ENCODE measurements at places on chromosomes 2 and 18.

DNA sequence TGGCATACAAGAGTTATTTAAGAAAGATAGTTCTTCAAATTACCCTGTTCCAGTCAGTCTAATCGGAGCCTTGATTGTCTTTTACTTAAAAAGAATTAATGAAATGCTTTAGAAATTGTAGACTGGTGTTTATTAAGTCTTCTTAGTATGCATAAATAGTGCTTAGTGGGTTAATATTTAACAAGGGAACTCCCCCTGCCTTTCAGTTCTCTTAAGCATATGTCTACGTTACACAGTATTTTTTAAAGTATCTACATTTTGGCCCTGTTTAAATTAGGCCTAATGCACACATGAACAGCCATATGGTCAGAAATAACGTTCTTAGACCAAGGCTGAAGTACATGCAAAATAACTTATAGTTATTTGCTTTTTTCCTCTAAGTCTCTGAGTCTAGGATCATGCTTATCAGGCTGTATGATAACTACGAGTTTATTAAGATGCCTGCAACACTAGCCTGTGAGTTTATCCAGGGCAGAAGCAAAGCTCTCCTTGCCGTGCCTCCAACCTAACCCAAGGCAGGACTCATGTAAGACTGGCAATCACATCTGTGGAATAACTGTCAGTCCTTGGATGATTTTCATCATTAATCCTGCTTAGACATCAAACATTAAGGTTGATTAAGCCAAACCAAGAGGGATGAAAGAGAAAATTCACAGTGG lies 6.7 kb downstream of the BCL2 start:
- DNase-seq: no peak

DNA sequence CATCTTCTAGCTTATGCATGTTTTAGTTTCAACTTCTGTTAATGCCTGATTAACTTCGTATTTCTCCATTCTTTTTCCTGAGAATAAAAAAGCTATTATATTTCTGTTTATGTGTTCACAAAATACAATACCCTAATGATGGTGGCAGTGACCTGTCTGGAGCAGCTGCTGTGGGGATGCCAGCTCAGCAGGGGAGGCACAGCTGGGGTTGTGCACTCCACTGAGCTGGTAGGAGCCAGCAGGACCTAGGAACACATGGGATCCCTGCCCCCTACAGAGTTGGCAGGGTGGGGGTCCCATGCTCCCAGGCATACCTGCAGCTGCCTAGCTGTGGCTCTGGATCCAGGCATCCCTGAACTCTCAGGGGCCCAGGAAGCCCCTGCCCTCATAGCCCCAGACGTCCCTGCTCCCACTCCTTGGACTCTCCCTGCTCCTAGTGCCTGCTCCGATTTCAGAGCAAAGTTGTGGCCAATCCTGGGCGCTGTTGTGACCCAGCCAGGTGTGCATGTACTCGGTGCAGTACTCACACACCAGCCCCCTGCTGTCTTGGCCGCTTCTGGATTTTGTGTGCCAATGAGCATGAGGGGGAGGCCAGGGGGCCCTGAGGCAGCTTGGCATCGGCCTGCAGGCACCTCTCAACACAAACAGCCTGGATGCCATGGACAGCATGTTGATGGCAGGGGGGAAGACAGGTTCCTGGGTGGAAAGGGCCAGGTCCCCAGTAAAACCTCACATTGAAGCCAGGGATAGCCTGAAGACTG lies 546.0 kb downstream of the ZNF804A start:
- DNase-seq: no peak

GRCh38 chr2:189802396-189802912 lies 18.2 kb downstream of the PMS1 start:
- no peak for DNase-seq

- DNase-seq: no peak
These were observed 124.4 kb downstream of the INHBB start for GRCh38 chr2:120470041-120470965.

- DNase-seq: peak; percentile 6
These were observed 58.9 kb upstream of the STON1 start for GRCh38 chr2:48471048-48471474.

DNA sequence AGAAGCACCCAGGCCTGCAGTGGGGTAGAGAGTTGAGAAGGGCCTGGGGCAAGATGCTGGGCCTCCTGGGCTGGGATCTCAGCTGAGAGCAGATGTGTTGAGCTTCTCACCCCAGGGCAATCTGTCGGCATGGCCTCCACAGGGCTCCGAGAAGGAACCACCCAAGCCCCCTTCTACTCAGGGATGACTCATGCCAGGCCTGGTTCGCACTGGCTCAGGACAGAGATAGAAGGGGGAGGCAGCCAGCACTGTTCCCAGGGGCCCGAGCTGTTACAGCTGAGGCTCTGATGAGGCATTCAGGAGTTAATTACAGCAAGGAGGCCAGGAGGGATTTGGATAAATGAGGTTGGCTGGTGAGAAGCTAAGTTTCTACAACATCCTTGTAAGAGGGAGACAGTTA lies 62.5 kb downstream of the CENPO start:
- DNase-seq: no peak

- DNase-seq: no peak
These were observed 321.4 kb downstream of the IRS1 start for GRCh38 chr2:226478109-226478809.

GRCh38 chr18:35042389-35043071 lies 1.3 kb downstream of the MAPRE2 start:
- DNase-seq: no peak

GRCh38 chr2:190190507-190191162 lies 128.1 kb upstream of the MSTN start:
- no peak for DNase-seq

DNA sequence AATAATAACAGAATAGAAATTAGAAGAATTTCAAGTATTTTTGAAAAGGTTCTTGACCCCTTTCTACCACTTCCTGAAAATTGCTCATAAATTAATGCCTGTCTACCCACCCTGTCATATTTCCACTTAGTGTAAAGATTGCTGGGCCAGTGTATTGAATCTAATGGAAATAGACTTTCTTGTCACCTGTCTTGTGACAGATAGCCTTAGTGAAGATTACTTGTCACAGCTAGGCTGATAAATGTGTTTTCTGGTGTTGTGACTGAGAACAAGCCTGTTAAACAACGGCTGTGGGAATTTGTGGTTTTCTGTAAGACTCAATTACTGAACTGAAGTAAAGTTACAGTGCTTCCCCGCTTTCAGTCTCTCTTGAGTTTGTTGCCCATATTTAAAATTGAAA lies 37.0 kb downstream of the PIK3C3 start:
- no peak for DNase-seq

- no peak for DNase-seq
These were observed 232.3 kb upstream of the MEIS1 start for GRCh38 chr2:66202586-66202985.

- peak; percentile 2 for DNase-seq
These were observed 62.8 kb downstream of the SESTD1 start for GRCh38 chr2:179201869-179202268.

DNA sequence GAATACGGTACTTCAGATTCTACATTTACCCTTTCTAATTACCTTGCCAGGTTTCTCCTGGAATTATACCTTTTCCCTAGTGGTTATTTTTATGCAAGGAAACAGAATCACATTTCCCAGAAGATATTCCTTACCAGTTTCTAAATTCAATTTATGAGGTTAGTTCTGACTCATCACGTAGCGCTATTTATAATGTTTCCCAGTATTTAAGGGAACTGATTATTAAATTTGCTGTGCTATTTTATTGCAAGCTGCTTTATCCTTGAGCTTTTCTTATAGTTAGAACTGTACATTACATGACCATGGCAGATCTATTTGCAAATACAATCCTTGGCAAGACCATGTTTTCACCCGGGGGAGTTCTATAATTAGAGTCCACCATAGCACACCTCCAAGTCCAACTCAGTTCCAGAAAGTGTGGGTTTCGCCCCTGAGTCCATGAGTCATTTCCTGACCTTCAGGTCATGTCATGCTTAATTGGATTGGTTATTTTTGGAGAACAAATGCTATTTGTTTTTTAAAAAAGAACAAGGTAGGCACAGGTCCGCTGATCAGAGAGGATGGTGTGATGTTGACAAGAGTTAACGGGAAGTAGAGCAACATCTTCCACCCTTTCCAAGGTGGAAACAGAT lies 126.6 kb downstream of the ZNF532 start:
- no peak for DNase-seq

DNA sequence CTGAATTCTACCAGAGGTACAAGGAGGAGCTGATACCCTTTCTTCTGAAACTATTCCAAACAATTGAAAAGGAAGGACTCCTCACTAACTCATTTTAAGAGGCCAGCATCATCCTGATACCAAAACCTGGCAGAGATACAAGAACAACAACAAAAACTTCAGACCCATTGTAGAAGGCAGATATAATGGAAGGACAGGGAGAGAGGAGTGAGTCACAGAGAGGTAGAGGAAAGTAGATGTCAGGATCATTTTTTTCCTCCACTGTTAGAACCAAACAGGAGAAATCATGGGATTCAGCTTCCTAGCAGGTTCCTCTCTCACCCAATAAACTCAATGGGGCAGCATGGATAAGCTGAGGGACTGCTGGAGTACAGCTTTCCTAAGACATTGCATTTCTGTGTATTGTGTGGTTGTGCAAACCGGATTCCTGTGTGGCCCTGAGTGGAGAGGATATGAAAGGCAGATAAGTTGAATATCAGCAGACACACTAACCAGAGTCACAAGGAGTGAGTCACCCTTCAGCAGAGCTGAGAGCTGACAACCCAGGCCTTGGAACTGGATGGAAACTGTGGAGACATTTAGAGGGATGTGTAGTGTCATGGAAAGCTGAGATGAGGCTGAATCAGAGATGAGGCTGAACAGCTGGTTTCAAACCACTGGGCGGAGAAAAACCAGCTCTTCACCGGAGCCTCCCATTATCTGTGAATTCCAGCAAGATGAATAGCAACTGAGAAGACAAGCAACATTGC lies 60.9 kb upstream of the MMADHC start:
- no peak for DNase-seq

- peak; percentile 57 for DNase-seq
These were observed 219.8 kb upstream of the PARD3B start for GRCh38 chr2:204325468-204325867.

GRCh38 chr2:69683170-69683971 lies 39.8 kb upstream of the AAK1 start:
- no peak for DNase-seq

DNA sequence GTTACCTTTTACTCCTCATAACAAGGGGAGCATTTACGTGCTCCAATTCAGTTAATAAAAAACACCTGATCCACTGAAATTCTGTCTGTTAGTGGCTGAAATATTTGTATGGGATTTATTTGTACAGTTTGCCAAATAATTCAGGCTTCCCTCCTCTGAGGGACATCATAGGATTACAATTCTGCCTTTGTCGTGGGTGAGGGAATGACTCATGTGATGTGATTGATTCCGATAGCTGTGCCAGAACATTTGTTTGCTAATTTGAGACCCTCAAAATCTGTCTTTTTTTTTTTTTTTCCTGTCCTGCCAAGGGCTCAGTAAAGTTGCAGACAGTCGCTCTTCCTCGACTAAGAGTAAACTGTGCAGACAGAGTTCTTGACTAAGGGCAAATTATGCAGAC lies 612.6 kb upstream of the CDH2 start:
- DNase-seq: no peak

- DNase-seq: no peak
These were observed 3.8 kb upstream of the ADRA2B start for GRCh38 chr2:96120091-96120720.

Measured in DMS79 (cell line).